Germinal center (tissue), 1 donor: ENCODE measurements at places on chromosomes 4 and X.

DNA sequence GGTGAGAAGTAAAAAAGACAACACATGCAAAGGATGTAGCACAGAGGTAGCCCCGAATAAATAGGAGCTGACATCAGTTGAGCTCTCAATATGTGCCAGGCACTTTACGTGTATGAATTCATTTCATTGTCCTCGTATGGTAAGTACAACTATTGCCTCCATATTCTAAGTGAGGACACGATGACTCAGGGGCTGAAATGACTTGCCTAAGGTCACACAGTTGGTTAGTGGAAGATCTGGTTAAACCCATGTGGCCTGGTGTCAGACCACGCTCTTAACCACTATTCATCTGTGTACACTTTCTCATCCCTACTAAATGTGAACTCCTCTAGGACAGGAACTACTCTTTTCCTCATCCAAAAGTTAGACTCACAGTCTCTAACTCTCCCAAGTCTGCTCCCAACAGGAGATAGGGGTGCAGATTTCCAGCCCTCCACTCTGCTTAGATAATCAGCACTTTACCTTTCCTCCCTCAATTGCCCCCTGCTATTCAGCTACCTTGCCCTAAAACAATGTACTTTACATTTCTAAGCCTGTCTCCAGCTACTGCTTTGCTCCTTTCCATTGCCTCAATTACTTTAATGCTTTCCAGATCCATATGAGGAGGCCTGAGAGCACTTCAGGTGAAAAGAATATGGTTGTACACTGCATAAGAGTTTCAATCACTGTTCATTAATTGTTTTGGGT lies 58.8 kb upstream of the LHFPL1 start:
- DNase-seq, result no peak

DNA sequence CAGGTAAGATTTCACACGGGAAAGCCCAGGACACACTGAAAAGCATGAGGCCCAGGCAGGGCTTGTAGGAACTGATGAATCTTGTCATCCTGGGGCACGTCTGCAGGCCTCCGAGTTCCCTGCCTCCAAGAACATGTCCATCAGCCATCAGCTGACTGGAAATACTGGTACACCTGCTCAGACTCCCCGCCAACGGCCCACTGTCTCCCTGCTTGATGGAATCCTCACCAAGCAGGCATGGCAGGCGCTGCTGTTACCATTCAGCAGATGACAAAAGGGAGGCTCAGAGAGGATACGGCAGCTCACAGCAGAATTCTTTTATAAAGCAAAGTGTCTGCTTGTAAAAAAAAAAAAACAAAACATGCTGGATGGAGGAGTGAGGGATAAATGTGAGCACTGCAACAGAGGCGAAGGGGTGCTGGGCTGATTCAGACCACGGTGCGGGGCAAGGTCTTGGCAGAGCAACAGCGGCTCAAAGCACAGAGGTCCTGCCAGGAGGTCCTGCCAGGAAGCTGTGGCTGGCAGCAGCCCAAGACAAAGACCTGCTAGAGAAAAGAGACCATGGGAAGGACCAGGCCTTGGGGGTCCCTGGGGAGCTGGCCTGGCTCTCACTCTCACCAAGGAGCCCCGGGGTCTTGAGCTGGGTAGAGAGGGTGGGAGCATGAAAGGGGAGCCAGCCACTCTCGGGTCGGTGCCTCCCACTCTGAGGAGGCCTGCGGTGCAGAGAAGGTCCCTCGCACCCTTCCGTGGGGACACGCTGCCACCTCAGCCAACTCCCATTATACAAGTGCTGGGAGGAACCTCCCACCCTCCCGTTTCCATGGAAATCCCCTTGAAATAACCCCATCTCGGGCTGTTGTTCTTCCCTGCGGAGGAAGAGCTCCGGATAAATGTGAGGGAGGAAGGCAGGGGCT lies 25.6 kb downstream of the PPP2R2C start:
- no peak for DNase-seq

GRCh38 chr4:56460085-56460484 lies 7.3 kb upstream of the SRP72 start:
- no peak for DNase-seq

GRCh38 chrX:38151441-38151840 lies 69.2 kb downstream of the SRPX start:
- DNase-seq, result no peak

DNA sequence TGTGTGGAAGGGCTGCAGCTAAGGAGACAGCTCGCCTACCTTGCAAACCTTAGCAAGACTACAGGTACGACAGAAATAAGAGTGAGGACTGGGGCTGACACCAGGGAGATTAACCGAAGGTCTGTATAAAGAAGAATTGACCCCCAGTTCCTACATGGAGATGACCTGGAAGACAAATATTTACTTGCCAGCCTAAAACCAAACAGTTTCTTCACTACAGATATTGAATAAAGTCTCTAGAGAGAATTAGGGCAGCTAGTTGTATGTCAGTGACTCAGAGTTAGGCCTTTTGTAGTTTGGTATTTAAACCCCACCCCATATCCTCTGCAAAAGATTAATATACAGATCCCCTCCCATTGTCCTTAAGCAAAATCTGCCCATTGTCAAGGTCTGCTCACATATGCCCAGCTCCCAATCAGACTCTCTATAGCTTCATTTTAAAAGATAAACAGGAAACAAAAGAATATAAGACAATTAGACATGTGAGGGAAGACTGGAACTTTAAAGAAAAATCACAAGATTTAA lies 28.1 kb upstream of the FRMPD3 start:
- no peak for DNase-seq

GRCh38 chr4:111977419-111977965 lies 167.8 kb upstream of the FAM241A start:
- no peak for DNase-seq

DNA sequence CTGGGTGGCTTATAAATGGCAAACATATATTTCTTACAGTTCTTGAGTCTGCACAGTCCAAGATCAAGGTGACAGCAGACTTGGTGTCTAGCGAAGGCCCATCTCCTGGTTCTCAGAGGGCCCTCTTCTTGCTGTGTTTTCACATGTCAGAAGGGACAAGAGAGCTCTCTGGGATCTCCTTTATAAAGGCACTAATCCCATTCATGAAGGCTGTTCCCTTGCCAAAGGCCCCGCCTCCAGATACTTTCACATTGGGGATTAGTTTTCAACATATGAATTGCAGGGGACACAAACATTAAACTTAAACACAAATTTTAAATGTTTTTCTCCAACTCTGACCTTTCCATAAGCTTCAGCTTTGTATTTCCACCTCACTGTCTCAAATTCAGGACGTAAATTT lies 1135.0 kb upstream of the TENM3 start:
- DNase-seq, result no peak

- DNase-seq, result no peak
Observed at GRCh38 chr4:6111354-6111960, 88.9 kb downstream of the JAKMIP1 start.

DNA sequence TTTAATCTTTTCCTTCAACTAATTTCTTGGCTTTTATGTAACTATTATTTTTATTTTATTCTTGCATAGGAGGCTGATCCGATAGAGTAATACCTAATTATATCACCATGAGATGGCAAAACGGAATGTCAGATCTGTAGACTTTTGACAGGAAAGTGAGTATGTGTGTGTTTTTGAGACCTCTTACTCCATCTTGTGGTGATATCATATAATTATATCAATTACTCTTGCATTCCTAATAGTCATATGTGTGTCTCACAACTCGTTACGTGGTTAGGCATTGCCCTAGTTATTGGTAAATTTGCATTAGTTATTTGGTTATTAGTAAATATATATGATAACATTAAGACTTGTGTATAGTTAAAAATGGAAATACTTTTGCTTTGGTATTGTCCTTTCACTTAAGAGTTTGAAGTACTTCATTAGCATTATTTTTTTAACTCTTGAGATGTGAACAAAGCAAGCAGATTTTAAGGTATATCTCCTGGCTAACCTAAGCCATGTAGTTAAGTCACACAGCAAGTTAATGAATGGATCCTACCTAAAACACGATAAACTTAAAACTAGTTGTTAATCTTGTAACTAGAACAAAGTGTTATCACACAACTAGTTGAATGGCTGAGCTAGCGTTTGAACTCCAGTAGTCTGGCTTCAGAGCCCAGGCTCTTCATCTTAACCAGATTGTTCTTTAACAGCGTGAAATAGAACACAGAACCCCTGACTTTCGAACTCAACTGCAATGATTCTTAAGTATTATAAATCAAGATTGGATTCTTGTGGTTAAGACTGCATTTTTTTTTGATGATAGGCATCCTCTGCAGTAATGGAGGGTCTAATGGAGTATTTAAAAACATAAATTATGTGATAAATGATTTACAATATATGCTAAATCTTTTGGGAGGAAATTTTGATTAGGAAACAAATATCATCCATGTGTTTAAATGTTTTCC lies 67.1 kb downstream of the PGRMC2 start:
- peak; percentile 5 for DNase-seq

GRCh38 chr4:159239629-159240028 lies 136.8 kb downstream of the RAPGEF2 start:
- DNase-seq, result no peak

DNA sequence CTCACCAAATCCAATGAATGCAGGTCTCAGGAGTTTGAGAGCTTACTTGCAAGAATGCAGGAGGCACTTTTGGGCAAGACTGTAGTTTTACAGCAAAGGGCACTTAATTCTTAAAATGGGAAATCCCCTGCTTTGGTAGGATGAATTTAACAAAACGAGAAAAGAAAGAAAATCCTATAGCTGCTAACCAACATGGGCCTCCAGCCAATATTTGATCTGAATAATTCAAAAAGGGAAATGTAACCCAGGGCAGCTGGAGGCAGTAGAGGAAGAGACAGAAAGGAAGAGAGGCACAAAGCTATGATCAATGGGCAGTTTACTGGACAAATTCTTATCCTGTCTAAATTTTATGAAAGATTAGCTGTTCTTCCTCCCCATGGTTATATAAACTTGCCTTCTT lies 142.3 kb downstream of the SH3KBP1 start:
- DNase-seq, result no peak

GRCh38 chr4:154928640-154929257 lies 147.7 kb downstream of the RBM46 start:
- no peak for DNase-seq

GRCh38 chr4:183287677-183288076 lies 32.4 kb downstream of the CLDN22 start:
- DNase-seq, result no peak

- no peak for DNase-seq
Observed at GRCh38 chr4:138178566-138178965, 63.6 kb downstream of the SLC7A11 start.

DNA sequence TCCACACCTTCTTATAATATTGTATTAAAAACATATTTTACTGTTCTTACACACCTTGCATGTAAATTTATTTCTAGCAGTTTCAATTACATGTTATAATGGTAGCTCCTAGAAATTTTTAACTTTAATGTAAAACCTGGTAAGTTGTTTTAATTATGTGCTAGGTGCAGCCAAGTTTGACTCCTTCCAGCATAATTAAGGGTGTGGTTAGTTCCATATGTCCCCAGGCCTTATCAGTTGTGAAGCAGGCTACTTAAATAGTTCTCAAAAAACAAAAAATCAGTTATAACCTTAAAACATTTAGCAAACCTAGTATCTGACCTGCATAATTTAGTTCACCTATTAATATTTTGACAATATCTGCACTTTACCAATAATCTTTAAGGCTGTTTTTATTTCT lies 26.9 kb upstream of the PASD1 start:
- no peak for DNase-seq

DNA sequence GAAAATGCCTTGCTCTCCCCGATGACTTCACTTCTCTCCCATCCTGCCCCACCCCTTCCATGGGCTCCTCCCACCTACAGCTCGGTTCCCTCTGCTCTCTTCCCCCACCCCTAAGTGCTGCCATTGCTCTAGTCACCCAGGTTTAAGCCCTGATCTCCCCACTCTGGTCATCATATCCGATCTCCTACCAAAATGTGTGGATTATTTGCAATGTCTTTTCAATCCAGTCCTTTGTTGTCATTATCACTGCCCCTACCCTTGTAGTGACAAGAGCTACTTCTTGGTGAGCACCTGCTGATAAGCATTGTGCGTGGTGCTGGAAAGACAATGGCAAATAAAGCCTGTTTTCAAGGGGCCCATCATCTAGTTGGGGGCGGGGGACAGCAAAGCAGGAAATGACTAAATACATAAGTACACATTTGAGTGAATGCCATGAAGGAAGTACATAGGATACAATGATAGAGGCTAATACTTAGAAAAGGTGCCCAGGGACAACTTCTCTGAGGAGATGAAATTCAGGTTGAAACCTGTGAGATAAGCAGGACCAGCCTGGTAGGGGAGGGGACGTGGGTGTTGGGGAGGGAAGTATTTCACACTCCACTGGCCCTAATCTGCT lies 63.8 kb downstream of the DLG3 start:
- DNase-seq, result no peak
